ENCODE measurements at places on chromosomes 1 and 21. TPM values are rescaled to one million over a fixed set of nuclear protein-coding genes. Genes with fewer than 3 reads are reported as not detected.

Gene RNU1-3
- total RNA-seq = 2,477 TPM

- no peak for DNase-seq
Measured at GRCh38 chr1:61322008-61322744, 239.8 kb downstream of the NFIA start.

- no peak for DNase-seq
Measured at GRCh38 chr1:46458190-46458589, 31.4 kb upstream of the DMBX1 start.

Gene CELA3A
- not detected for total RNA-seq

DNA sequence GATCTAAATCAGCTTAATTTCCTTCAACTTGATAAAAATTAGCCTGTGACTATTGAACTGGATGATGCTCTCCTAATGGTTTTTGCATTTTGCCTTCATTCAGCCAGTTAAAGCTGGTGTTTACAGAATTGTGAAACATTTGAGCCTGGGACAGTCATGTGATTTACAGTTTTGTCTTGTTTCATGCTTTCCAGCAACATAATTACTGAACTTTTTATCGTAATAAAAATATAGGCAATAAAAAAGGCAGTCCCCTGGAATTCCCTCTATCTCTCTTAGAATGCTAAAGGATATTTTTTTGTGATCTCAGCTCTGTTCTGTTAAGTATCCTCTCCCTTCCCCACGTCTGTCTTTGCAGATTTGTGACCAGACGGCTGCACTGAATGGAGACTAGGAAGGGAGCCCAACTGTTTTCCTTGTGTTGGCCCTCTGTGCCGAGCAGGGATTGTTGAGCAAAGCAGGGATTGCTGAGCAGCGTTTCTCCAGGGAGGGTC is 70.3 kb upstream of the RGL1 start:
- DNase-seq = no peak

DNA sequence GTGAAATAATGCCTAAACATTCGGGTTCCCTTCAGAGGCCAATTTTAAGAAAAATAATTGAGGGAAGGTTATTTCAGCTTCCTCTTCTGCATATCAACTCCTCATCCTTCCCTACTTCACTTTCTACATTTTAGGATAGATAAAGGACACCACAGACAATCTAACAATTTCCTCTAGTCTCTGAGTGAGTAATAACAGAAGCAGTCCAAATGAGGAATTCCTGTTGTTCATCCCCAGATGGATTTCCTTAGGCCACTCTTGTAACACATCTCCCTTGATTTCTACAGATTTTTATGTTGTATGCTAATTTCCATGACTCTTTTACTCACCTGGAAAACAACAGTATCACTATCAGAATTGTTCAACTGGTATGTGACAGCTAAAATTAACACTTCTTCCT is 87.7 kb upstream of the LYPLAL1 start:
- no peak for DNase-seq

- no peak for DNase-seq
Measured at GRCh38 chr21:44024257-44024656, 12.1 kb downstream of the TRAPPC10 start.

Gene WDR64
- total RNA-seq = 0.21 TPM

GRCh38 chr1:18861082-18861481 is 1.6 kb upstream of the TAS1R2 start:
- DNase-seq = no peak

Gene VCAM1
- not detected for total RNA-seq

Gene CD84
- total RNA-seq = 16.2 TPM

DNA sequence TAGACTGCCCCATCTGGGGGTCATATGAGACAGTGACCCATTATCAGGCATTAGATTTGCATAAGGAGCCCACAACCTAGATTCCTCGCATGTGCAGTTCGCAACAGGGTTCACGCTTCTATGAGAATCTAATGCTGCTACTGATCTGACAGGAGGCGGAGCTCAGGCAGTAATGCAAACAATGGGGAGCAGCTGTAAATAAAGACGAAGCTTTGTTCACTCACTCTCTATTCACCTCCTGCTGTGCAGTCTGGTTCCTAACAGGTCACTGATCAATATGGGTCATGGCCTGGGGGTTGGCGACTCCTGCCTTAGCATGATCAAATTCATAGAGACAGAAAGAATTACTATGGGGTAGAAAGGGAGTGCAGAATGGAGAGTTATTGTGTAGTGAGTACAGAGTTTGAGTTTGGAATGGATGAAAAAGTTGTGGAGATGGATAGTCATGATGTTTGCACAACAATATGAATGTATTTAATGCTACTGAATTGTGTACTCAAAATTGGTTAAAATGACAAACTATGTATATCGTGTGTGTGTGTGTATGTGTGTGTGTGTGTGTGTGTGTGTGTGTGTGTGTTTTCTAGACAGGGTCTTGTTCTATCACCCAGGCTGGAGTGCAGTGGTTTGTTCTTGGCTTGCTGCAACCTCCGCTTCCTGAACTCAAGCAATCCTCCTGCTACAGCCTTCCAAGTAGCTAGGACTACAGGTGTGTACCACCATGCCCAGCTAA is 42.2 kb downstream of the BTF3L4 start:
- DNase-seq = no peak

Gene FGR
- total RNA-seq = not detected

DNA sequence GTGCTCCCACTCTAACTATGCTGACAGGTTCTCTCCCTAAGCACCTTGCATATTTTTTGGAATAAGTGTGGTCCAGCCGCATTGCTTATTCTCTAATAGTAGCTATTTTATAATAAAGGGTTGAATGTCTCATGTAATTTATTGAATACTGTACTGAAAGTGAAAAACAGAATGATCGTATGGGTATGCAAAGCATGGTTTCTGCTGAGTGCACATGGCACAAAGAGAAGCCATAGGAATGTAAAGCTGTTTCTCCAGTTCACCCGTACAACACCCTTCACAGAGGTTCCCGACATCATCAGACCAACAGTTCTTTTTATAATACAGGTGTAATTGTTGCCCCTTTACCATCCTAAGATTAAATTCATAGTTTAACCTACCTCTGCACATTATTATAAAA is 8.9 kb upstream of the HAO2 start:
- DNase-seq = no peak

Gene FCRL2
- total RNA-seq = not detected

DNA sequence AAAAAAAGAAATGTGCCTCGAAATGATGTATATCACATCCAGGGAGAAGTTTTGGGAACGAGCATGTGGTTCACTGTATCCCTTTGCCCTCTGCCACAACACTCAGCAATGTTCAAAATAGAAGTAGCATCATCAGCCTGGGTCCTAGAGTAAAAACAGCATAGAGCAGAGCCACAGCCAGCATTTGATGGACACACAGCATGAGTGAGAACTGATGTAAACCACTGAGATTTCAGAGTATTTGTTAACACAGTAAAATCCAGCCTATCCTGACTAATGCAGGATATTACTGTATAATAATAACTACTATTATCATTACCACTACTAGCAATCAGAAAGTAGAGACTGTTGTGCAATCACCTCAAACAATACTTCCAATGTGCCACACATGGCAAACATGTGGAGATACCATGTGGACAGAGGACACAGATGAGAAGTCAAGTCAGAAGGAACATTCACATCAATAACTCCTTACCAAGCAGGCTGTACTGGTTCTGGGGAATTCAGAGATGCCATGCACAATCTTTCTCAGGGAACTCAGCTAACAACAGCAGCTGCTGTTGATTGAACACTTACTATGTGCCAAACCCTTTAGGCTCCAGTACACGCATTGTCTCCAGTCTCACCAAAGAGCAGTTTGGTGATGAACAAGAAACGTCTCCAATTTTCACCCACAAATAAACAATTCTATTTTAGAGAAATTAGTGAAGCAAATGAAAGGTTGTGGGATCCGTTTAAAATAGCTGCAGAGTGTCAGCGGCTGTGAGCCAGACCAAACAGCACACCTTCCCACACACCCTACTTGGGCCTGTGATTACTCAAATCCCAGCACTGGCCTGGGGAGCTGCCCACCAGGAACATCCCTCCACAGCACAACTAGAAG is 16.6 kb upstream of the GFI1 start:
- DNase-seq = no peak

Gene ZNF648
- not detected for total RNA-seq

Gene FAM167B
- total RNA-seq = 0.87 TPM

GRCh38 chr1:241881440-241881839 is 33.4 kb downstream of the EXO1 start:
- DNase-seq = no peak

DNA sequence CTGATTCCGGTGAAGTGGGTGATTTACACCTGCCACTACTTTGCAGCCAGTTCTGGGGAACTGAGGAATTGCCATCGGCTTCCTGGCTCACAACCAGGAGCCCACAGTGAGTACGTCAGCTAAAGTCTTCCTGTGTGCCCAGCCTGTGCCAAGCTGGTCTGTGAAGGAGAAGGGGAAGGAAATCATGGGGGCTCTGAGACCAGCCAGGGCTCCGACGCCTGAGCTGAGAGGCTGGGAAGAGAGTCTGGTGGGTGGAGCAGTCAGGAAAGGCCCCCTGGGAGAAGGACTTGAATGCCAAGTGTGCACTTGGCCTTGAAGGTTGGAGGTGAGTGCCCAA is 1.2 kb downstream of the LURAP1 start:
- DNase-seq = no peak

Gene KRTAP19-1
- total RNA-seq = not detected

Gene SH2D1B
- not detected for total RNA-seq

- DNase-seq = no peak
Measured at GRCh38 chr1:92695104-92695503, 89.8 kb downstream of the EVI5 start.

Gene FCER1G
- 1.8 TPM for total RNA-seq

- no peak for DNase-seq
Measured at GRCh38 chr1:246476771-246477170, 30.3 kb downstream of the SMYD3 start.

GRCh38 chr1:170131984-170132383 is 13.8 kb upstream of the NTMT2 start:
- no peak for DNase-seq

Gene MARK1
- not detected for total RNA-seq

Gene MYOG
- not detected for total RNA-seq

DNA sequence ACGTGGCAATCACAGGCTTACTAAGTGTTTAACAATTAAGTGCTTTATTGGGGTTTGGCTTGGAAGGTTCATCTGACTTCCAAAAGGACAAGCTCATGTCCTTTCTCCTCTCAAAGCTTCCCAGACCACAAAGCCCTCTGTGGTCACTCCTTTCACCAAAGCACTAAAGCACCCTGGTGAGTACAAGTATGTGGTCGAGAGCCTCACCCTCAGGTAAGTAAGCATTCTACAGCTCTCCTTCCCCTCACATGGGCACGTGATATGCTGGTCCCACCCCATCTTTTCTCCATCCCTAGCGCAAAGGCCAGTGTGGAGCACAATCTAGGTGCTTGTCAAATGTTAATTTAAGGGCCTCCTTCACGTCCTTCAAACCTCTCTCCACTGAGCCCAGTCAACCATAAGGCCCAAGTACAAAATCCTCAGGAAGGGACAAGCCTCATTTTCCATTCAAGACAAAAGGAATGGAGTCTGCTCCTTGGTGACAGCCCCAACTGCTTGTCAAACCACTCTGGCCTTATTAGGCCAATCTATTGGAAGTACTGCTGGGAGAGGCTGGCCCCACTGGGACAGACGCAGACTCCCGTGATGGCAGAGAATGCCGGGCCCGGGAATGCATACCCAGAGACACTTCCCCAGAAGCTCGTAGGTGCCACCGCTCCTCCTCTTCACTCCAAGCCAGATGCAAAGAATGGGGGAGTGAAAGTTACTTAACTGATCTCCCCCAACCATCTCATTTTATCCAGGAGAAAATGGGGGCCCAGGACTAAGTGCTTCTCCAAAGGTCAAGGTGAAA is 7.8 kb downstream of the STMN1 start:
- no peak for DNase-seq

GRCh38 chr1:19661721-19662228 is 2.9 kb upstream of the HTR6 start:
- DNase-seq = peak; percentile 54

DNA sequence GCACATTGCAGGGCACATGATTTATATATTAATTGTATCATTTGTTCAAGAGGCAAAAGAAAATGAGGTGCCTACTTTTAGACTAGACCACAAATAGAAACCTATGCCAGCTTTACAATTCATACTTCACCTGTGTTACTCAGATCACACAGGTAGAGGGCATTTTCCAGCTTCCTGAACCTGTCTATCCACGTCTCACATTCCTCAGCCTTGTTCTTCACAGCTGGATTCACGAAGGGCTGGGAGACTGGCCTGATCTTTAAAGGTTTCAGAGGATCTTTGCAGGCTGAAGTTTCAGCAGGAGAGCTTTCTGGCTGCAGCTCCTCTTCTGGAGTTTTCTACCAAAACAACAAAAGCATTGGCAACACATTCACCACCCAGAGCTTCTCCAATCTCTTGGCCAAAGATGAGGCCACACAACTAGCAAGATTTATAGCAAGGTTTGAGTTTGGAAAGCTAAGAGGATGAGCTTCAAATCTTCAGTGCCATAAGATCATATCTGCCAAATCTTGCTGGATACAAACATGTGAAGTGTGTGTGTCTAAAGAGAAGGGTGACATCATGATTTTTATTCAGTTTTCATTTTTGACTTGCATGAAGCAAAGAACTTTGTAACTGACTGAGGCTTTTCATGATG is 71.0 kb upstream of the CYP2J2 start:
- DNase-seq = no peak
